ENCODE measurements at places on chromosomes 16 and 17.

GRCh38 chr17:11028349-11028748, 190.5 kb upstream of the PIRT start:
- no peak for DNase-seq

- no peak for DNase-seq
These were observed 34.3 kb downstream of the SMURF2 start for GRCh38 chr17:64627797-64628196.

GRCh38 chr16:50711862-50712559, 18.6 kb downstream of the NOD2 start:
- DNase-seq, result no peak

DNA sequence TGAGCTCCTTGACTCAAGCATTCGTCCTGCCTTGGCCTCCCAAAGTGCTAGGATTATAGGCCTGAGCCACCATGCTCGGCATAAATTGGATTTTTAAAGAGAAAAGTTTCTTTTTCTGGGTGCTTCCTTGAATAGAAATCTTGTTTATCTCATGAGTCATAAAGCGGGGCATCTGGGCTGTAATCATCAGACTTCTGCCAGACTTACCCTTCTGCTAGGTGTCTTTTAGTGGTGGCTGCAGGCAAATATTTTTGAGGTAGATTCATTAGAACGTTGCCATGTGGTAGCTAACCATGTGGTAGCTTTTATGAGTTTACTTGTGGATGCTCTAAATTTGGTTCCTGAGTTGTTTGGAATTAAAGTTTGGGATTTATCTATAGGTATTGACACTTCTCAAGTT, 13.4 kb downstream of the PGS1 start:
- no peak for DNase-seq

DNA sequence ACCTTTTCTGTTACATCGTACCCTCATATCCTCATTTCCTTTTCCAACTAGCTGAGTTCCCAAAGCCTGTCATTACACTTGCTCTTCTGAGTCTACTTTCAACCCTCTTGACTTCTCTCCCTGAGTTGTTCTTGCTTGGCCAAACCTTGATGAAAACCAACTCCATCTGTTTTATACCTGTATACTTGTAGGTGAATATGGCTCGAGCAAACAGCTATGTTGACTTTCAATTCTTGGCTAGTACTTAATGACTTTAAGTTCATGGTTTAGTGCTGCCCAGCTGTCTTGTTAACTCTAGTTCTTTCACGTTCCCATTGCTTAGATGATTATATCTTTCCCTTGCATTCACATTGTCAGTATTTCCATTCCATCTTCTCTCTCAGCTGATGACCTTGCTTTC, 14.8 kb downstream of the TANC2 start:
- no peak for DNase-seq

- DNase-seq, result no peak
These were observed 26.6 kb downstream of the PIEZO1 start for GRCh38 chr16:88758227-88758943.

GRCh38 chr17:68981288-68981687, 26.1 kb upstream of the ABCA8 start:
- DNase-seq, result no peak
